Ecto neural progenitor cell (in vitro differentiated cells): ENCODE measurements at places on chromosomes 2 and 18.

- DNase-seq, result no peak
Observed at GRCh38 chr2:38712871-38713270, 38.3 kb downstream of the SRSF7 start.

DNA sequence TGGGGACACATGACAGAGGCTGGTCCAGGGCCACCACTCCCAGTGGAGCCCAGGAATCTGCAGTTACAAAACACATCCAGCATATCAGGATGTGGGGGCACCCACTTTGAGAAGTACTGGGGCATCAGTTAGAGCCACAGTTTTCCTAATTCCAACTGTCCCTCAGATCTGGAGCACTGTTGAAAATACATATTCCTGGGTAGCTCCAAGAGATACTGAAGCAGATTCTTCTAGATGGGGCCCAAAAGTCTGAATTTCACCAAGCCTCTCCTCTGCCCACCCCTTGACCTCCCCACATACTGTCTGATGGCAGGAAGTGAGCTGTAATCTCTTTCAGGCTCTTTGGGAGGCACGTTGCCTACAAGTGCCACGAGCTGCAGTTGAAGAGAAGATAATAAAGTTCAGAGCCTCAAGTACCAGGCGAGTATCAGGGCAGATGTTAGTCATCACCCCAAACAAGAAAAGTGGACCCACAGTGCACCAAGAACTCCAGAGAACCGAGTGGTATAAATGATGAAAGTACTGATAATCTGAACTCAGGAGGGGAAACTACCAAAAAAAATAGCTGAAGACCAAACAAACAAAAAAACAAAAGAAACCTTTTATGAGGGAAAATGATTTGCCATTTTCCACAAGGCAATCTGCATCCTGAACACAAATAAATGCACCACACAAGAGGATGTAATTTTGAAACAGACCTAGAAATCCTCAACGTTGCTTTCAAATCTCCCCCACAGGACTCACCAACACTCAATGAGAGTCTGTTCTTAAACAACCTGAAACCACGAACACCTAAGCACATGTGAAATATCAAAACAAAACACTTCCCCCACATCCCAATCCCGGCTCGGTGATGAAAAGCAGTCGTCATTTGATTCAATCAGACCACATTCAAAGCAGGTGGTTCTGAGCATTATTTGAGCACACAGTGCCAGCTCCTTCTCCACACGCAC lies 98.7 kb downstream of the TCF4 start:
- DNase-seq, result no peak

GRCh38 chr2:224807153-224807964 lies 91.2 kb upstream of the CCDC195 start:
- no peak for DNase-seq

- no peak for DNase-seq
Observed at GRCh38 chr2:15352363-15352762, 208.8 kb downstream of the NBAS start.

- DNase-seq, result no peak
Observed at GRCh38 chr2:229071292-229071976, 199.7 kb downstream of the PID1 start.

DNA sequence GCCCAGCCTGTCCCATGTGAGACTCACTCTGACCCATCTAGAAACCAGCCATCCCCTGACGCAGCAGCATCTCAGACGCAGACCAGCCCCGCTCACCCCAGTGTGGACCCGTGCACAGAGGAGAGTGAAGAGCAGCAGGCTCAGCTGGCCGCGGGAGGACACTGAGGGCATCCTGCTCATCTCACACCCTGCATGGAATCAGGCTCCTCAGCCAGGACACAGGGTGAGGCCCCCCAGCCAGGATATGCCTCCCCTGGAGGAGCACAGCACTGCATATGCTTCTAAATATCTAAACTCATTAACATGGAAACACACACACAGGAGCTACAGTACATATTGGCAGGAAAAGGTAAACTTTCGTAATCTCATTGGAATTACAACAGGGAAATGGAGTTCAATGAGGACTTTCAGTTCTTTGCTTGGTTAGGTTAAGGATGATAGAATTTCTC lies 34.4 kb downstream of the NEMP2 start:
- DNase-seq, result no peak

DNA sequence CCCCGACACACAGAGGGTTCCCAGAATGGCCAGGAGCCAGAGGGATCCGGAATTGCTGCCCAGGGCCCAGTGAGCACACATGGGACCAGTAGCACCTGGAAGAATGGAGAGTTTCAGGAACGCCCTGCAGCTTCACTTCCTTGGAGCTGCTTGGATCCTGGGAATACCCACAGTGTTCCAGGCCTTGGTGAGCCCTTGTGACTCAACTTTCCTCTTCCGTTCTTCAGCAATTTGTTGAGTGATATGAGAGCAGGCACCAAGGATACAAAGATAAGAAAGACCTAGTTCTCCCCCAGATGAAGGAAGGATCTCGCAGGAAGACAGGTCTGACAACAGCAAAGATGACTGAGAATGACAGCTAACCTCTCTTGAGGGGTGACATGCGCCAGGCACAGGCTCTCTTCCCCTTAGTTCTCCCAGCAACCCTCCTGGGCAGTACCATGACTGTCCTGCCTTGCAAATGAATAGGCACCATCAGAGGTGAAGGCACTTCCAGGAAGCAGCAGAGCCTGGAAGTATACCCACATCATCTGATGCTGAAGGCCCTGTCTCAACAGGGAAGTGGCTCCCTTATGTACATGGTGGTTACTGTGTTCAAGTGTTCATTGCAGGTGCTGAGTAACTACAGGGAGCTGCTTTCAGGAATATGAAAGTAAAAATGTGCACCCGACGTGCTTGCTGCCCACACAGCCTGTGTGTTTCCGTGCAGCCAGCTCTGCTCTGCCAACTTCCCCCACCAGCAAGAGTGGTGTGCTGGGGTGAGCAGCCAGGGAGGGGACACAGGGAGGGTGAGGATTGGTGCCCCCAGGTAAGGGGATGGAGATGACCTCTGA lies 116.2 kb downstream of the STPG4 start:
- no peak for DNase-seq

DNA sequence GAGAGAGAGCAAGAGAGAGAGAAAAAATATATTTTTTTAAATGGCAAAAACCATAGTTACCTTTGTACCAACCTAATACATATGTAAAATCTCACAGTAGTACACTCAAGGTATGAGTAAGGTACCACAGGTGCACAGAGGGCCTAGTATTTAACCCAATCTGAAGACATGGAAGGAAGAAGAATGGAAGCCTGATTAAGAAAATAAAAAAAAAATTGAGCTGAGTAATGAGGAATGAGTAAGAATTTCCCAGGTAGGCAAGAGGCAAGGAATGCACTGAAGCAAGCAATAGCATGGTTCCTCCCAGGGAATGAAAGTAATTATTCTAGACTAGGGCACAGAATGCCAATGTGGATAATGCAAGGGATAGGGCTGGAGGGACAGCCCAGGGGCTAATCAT lies 294.2 kb downstream of the FIGN start:
- DNase-seq, result no peak

GRCh38 chr18:3625742-3626091 lies 175.7 kb downstream of the TGIF1 start:
- DNase-seq, result no peak

DNA sequence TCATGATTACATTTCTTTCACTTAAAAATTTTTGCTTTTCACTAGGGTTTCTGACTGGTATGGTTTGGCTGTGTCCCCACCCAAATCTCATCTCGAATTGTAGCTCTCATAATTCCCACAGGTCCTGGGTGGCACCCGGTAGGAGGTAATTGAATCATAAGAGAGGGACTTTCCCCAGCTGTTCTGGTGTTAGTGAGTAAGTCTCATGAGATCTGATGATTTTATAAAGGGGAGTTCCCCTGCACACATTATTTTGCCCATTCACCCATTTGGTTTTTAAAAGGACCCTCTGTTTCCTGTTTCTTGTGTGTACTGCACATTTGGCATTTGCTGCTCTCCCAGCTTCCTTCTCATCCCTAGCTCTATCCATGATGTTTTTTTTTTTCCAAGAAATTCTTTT lies 27.8 kb upstream of the NETO1 start:
- DNase-seq, result no peak

- DNase-seq, result no peak
Observed at GRCh38 chr2:85173909-85174308, 40.7 kb downstream of the TCF7L1 start.
